ENCODE measurements at places on chromosomes 12 and 14.

DNA sequence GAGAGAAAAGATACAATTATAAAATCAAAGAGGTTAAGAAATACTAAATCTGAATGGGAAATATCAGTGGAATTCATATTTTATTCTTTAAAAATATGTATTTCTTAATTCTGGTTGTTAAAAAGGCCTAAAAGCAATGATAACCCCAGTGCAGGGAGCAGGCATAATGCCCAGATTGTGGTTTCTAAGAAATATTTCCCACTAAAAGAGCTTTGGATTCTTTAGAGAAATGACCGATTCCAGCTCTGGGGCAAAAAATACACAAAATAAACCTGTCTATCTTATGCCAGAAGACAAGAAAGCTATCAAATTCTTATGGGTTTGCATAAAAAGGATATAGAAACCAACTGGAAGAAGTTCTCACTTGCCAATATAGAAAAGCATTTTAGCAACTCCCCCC is 71.6 kb downstream of the PDE6H start:
- no peak for DNase-seq

DNA sequence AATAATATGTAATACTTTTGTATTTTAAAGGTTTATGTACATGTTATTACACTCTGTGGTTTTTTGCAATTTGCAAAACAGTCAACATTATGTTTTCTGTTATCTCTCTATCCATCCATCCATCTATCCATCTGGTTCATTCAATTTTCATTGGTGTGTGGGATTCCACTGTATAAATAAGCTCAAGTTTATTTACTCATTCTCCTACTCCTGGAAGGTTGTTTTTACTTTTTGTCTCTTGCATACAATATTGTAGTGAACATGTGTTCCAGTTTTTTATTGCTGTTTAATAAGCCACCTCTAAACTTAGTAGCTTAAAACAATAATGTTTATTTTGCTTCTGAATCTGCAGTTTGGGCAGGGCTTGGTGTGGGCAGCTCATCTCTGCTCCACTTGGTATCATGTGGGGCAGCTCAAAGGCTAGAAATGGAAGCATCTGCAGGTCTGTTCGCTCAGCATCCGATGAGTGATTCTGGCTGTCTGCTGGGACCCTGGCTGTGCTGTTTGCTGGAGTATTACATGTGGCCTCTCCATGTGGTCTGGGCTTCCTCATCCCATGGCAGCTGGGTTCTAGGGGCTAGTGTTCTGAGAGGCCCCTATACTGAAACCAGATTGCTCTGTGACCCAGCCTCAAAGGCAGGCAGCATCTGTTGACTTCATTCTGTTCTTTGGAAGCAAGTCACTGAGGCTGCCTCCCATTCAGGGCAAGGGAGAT is 98.8 kb downstream of the SLC25A47 start:
- DNase-seq, result no peak

GRCh38 chr14:29868000-29868399 is 59.6 kb downstream of the PRKD1 start:
- no peak for DNase-seq

GRCh38 chr12:6416596-6416995 is 28.2 kb upstream of the CD27 start:
- DNase-seq, result no peak

DNA sequence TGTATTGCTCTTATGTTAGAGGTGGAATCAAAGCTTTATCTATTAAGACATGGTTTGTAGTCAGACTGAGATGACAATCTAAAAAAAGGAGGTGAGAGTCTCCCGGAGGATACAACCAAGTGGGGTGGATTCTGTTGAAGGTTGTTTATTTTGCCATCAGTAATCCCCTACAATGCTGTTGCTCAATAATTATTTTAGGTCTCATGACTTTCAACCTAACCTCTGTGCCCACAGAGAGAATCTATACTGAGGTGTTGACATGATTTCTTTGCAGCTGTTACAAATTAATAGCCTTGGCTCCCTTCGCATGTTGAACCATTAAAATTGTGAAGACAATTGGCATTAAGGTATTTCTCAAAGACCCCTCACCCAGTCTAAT is 28.7 kb upstream of the FOS start:
- DNase-seq, result no peak

GRCh38 chr14:89336338-89336737 is 80.7 kb downstream of the FOXN3 start:
- DNase-seq, result no peak
